ENCODE measurements at places on chromosomes 5 and 9. TPM values are rescaled to one million over a fixed set of nuclear protein-coding genes. Genes with fewer than 3 reads are reported as not detected.

The C6 gene
- total RNA-seq, result not detected

The KCNV2 gene
- not detected for total RNA-seq

The TMEM161B gene
- total RNA-seq, result 17.1 TPM

The SIT1 gene
- total RNA-seq, result not detected

The OSTF1 gene
- total RNA-seq, result 46.6 TPM

The MORN5 gene
- not detected for total RNA-seq

The LHX3 gene
- total RNA-seq, result not detected
